Fibroblast of villous mesenchyme (primary cell): ENCODE measurements at places on chromosomes 11 and 22.

GRCh38 chr11:73186294-73186850 is 31.7 kb upstream of the P2RY2 start:
- no peak for DNase-seq

DNA sequence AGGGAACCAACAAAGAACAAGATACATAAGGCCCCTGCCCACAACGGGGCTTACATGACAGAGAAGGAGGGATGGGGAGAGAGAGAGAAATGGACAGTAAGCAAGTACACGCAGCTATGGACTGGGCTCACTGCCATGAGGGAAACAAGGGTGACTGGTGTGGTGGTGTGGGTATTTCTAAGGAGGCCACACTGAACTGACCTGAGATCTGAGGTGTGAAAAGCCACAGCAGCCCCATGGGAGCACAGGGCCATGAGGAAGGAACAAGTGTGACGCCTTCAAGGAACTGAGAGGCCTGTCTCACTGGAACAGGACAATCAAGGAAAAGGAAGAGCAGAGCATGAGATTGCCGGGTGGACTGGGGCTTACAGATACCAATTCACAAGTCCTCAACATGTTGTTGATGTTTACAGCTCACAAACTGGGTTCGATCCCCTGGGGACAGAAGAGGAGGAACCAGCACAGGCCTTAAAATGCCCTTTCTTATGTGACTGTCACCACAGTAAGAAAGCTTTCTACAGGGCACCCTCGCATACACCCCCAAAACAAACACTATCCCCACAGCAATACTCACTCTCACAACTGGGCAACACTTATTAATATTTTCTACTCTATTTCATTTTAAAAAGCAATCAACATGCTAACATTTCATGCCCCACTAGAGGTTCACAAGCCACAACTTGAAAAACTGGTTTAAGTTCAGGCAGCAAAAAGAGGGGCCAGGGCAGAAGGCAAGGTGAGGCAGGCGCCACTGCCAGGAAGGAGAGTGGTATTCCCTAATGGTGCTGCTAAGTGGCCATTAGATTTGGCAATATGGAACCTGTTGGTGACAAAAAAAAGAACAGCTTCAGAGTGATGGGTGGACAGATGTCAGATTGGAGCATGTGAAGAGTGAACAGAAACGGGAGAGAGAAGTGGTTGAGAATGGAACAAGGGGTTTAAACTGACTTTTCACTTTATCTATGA is 39.1 kb downstream of the TCIRG1 start:
- no peak for DNase-seq

DNA sequence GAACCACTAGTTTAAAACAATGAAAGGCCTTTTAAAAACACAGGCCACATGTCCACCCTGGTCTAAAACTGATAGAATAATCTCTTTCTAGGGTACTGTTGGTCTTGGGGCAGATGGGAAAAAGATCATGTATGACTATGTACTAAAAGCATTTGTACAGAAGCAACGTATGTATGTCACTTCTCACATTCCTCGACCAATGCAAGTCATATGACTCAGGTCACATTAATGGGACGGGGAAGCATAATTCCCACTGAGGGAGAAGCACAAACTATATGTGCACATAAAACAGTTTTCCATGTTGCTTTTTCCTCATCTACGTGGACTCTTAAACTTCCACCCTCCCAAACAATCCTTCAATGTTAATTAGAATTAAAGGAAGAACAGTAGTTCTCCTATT is 32.2 kb upstream of the GAB2 start:
- no peak for DNase-seq

GRCh38 chr11:122304306-122304705 is 188.3 kb upstream of the BLID start:
- no peak for DNase-seq

DNA sequence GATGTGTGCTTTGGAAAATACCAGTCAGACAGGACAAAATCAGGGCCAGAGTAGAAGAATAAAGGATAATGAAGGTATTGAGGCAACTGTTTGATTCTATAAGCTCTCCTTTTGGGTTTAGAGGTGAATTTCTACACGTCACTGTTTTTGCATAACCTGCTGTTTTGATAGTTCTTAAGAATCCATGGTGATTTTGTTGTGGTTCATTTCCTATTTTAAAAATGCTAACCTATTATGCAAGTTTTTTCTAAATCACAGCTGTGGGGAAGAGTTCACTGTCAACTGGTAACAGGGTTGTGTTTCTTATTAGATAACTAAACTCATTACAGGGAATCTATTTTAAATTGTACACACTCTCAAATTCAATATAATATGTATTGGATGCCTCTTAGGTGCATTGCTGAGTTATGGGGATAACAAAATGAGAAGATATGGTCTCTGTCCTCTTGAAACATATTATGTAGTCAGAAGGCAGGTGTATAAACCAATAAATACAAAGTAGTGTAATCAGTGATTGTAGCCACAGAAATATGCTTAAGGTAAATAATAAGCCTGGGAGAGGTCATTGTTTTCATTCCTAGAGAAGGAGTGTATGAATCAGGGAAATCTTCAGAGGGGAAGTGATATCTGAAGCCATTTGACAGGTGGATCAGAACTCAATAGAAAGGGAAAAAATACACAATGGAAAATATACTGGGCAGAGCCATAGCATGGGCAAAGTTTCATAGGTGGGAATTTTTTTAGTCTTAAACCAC is 192.5 kb downstream of the FAT3 start:
- no peak for DNase-seq

- peak; percentile 90 for DNase-seq
Observed at GRCh38 chr11:47523490-47524225, 29.3 kb downstream of the CELF1 start.

DNA sequence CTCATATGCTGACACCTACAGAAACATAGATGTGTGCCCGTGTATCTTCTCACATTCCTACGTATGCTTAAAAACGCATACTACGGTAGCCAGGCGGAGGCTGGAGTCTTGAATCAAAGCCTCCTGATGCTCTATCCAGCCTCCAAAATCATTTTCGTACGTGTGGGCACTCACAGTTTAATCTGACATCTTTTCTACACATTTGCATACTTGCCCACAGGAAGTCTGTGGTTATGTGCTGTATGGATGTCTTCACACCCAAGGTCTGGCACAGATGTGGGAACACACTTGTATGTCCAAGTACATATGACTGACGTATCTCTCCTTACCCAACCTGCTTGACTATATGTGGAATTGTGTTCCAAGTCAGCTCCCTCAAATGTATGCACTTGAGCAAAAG is 561.8 kb upstream of the CADM1 start:
- no peak for DNase-seq

GRCh38 chr22:33451866-33452469 is 393.8 kb upstream of the SYN3 start:
- DNase-seq, result no peak
